ENCODE measurements at places on chromosomes 1 and 21.

GRCh38 chr1:33634806-33635205 is 162.4 kb downstream of the ZSCAN20 start:
- no peak for DNase-seq

DNA sequence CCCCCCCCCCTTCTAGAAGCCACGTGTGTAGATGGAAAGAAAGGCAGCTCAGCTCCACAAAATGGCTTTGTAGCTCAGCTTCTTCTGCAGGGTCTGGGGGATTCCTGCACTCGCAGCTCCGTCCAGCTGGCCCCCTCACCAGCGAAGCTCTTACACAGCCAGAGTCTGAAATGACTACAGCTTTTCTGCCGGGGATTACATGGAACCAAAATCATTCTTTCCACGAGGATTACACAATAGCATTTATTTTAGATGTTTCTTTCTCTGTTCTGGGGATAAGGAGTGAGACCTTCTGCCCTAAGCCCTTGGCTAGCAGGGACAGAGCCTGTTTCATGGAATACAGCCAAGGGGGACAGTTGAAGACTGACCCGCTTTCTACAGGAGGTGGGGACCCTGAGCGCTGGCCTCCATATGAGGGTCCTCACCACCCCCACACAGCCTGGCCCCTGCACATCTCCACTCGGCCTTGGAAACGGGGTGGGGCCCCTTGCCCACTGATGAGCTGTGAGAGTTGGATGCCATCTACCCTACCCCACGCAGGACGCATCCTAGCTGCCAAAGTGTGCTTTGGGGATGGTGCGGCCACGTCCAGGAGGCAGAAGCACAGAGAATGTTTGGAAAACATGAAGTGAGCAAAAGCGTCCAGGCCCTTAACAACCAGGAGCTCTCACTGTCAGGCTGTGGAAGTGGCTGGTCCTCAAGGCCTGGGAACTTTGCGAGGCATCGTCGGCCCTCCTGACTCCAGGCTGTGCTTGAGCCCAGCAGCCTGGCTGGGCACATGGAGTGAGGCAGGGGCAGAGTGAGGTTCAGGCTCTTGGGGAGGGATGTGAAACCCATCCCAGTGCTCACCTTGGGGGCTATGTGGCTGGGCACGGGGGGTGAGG is 14.5 kb downstream of the ACTRT2 start:
- no peak for DNase-seq

DNA sequence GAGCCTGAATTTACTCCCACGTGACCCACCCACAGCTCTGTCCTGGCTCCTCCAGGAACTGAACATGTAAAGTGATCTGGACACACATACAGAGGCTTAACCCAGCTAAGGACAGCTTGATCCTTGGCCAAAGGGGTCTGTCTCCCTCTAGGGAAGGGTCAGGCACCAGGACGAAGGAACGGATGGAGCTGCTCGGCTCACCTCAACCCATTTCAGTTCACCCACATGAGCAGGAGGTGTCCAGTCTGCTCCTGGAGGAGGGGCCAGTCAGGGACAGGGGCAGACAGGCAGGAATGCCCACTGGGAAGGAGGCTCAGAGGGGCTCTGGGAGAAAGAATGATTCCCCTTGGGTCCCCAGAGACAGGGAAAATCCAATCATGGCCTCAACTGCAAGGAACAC is 567.2 kb downstream of the PTPRU start:
- DNase-seq: no peak

- DNase-seq: no peak
These were observed at the start of gene CACHD1 for GRCh38 chr1:64469977-64470664. Gene CACHD1, plus strand, starts transcription at chr1:64470129. Its CDS starts 616 bp downstream, at chr1:64470745.

- no peak for DNase-seq
These were observed 95.0 kb downstream of the ASTN1 start for GRCh38 chr1:177069490-177069889.

DNA sequence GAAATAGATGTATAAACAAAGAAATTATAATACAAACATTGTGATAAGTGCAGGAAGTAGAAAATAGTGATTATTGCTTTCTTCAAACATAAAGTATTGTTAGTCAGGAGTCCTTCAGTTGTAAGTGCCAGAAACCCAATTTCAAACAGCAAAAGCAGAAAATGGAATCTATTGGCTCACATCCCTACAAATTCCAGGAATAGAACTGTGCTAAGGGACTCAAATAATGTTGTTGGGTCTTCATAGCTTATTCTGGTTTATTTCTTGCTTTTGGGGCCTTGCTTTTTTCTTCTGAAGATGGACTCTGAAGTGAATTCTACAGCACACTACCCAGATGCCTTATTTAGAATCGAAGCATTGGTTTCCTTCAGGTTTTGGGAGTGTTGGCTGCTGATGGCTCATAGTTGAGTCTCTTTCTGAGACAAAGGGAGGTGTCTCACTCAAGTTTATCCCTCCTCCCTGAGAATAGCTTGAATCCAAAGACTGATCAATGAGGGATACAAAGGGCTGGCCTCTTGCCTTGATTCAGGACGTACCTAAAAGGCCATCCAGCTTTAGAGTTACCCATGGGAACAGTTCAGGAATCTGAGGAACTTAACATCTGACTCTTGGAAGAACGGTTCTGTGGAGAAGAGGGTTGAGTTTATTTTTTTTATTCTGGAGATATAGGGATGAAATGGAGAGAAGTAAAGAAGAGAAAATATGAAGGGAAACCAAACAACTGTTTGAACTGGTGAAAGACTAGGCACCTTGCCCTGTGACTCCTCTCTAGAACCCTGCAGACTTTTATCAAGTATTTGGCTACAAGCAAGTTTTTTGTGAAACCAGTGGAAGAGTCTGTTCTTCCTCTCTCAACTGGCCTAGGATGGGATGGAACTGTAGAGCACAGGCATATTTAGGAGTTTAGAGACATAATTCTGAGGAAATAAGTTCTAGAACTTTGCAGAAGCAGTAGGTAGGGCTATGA is 39.0 kb upstream of the ATG4C start:
- no peak for DNase-seq

- no peak for DNase-seq
These were observed 13.4 kb downstream of the INSL5 start for GRCh38 chr1:66787641-66788040.

- DNase-seq: no peak
These were observed 235.2 kb downstream of the TRABD2B start for GRCh38 chr1:47761974-47762373.

DNA sequence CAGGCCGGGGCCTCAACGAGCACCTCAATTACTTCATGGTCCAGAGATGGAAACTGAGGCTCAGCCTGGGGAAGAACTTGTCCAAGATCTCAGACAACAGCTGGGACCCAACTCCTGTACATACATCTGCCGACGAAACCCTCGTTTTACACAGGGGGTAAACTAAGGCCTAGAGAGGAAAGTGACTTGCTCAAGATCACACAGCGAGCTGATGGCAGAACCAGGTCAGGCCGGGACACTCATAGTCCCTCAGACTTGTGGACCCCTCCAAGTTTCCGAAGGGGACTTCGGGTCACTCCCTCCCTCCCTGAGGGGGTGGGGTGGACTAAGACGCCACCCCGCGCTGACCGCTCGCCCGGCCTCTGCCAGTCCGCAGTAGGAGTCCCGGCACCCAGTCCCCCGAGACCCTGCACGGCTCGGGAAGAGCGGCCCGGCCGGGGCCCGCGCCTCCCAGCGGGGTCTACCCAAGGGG is 430 bp downstream of the WASF2 start:
- DNase-seq: no peak

GRCh38 chr1:179228783-179229213 is 679 bp downstream of the ABL2 start:
- DNase-seq: no peak

GRCh38 chr21:29550205-29550604 is 251.5 kb downstream of the BACH1 start:
- DNase-seq: no peak

DNA sequence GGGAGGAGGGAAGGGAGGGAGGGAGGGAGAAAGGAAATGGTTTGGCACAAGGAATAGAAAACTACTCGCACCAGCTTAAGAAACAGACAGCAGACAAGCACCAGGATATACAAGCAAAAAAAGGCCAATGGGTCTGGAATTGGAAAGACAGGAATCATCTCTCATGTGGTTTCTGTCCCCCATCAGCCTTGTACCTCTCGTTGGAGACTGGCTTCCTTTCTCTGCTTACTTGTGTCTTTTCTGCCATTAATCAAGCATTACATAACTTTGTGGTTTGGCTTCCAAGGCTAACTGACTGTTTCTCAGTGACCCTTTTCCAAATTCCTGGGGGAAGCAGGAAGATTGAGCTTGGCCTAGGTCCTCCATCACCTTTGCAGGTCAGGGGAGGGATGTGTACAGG is 11.8 kb upstream of the RALGPS2 start:
- no peak for DNase-seq

Data from SIG-M5 (cell line).